ENCODE measurements at places on chromosomes 6 and 20. TPM values are rescaled to one million over a fixed set of nuclear protein-coding genes. Genes with fewer than 3 reads are reported as not detected.

DNA sequence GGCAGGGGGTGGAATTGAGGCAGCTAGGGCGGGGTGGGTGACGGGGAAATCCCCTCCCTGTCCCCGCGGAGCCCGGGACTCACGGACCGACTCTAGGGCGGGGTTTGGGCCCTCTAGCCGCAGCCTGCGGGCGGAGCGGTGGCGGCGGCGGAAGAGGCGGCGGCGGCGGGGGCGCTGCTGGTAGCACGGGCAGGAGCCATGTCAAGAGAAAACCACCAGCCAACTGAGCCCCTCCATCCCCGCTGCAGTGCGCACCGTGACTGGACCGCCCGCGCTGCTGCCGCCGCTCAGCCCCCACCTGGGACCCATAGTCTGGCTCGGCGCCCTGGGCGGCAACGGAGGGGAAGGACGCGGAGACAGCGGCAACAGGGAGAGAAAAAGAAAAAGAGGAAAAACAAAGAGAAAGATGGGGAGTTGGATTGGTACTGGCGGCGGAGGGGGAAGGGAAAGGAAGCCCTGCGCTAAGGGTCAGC lies 1.2 kb upstream of the C6orf62 start:
- no peak for DNase-seq

DNA sequence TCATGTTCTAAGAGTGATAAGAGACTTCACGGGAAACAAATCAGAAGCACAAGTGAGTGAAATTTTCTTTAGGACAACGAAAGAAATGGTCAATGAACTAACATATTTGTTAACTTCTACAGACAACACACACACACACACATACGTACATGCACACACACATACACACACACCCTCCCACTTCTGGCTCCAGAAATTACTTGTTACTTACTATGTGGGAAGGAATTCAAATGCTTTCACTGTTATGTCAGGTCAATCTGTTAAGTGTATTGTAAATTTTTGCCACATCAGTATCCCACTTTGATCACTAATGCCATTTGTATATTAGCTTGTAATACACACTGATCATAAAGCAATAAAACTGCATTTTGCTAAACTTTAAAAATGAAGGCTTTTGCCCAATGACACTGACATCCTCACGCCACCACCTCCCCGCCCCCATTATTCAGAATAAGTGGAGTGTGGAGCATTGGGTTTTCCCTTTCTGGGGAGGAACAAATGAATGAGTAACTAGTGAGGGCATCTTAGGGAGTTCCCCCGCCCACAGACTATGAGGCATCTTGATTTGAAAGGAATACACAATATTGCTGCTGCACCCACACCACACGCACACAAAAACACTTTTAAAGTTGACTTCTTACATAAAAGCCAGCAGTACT lies 76.2 kb downstream of the ATXN1 start:
- no peak for DNase-seq

Gene HRH3
- not detected for polyA plus RNA-seq

Gene C20orf204
- 0.50 TPM for polyA plus RNA-seq

Gene PDE10A
- polyA plus RNA-seq: 1.0 TPM

Data from lung (tissue), 17 donors.